ENCODE measurements at places on chromosomes 3 and 15.

- DNase-seq, result no peak
Observed at GRCh38 chr15:63181648-63182047, 7.8 kb upstream of the RAB8B start.

GRCh38 chr3:184110316-184110725 is 13.5 kb downstream of the HTR3E start:
- no peak for DNase-seq

DNA sequence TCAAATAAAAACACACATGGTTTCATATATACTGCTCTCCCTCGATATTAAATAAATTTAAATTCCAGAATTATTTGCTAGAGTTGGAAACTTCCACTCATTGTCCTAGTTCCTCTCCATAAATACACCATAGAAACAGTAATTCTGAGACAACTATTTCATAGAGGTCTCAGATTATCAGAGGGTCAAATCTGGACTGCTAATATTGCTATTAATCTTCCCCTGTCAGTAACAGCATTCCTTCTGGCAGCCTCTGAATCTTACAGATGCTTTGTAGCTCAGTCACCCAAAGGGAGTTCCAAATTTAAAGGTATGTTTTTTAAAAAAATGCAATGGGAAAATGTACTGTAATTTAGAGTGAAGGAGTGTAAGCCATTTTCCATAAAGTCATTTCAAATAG is 428.8 kb downstream of the PYDC2 start:
- no peak for DNase-seq

DNA sequence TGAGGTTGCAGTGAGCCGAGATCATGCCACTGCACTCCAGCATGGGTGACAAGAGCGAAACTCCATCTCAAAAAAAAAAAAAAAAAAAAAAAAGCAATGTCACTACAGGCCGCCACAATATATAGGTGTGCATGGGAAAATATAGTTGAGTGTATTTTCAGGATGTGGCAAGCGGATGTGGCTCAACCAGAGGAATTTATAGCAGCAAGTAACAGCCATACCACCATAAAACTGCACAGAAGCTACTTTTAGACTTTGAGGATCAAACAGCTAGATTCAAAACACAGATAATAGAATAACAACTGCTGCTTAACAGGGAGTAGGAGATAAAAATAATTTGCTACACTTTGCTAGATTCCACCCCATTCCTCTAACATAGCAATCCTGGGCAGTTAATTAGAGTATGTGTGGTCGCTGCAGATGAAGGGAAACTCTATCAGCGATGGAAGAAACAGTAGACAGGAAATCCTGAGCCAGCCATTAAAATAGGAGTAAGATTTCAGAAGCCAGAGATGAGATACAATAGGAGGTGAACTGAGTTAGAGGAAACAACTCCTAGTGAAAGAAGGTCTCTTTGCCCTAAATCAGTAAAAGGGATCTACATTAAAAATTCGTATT is 318.7 kb upstream of the STT3B start:
- no peak for DNase-seq

GRCh38 chr3:148758303-148758884 is 60.7 kb downstream of the AGTR1 start:
- DNase-seq, result no peak

- DNase-seq, result no peak
Observed at GRCh38 chr15:25787855-25788520, 75.1 kb downstream of the ATP10A start.

DNA sequence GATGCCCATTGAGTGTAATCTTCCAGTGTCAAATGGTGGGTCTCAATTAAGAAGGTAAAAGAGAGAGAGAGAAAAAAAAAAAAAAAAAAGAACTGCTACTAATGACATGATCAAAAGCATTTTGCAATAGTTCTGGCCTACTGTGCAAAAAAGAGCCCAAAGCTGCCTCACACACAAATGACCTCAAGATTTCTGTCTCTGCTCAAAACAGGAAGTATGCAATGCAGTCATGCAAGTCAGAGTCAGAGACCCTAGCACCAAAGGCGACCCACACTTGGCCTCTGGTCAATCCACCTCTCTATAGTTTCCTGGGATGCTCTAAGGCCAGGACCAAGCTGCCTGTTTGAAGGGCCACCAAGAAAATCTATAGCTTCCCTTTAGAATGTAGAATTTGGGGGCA is 323.5 kb downstream of the VPS13C start:
- DNase-seq, result no peak
